ENCODE measurements at places on chromosomes 4 and X.

DNA sequence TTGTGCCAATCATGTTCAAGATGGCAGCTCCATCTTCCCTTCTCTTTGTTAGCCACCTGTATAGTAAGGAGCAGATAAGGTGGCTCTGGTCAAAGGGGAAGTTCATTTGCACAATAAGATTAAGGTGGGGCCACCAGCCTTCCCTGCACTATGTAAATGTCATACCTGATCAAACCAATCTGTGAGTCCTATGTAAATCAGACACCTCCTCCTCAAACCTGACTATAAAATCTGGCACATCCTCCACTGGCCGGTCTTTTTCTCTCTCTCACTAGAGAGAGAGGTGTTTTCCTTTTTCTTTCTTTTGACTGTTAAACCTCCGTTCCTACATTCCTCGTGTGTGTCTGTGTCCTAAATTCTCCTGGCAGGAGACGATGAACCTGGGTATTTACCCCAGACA is 572.5 kb upstream of the AADAT start:
- DNase-seq: no peak

- no peak for DNase-seq
These were observed 811 bp downstream of the SRD5A3 start for GRCh38 chr4:55346851-55347255.

DNA sequence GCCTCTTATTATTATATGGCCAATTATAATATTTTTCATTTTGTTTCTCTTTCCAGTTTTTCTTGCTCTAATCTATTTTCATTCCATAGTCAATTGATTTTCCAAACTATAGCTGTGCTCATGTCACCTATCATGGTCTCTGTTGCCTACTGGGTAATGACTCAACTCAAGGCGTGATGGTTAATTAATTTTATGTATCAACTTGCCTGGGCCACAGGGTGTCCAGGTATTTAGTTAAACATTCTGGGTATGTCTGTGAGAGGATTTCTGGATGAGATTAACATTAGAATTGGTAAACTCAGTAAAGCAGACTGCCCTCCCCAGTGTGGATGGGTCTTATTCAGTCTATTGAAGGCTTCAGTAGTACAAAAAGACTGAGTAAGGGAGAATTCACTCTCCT is 9.9 kb downstream of the FHIP1A start:
- DNase-seq: no peak

- no peak for DNase-seq
These were observed 1.7 kb downstream of the PDGFRA start for GRCh38 chr4:54230484-54231418.

DNA sequence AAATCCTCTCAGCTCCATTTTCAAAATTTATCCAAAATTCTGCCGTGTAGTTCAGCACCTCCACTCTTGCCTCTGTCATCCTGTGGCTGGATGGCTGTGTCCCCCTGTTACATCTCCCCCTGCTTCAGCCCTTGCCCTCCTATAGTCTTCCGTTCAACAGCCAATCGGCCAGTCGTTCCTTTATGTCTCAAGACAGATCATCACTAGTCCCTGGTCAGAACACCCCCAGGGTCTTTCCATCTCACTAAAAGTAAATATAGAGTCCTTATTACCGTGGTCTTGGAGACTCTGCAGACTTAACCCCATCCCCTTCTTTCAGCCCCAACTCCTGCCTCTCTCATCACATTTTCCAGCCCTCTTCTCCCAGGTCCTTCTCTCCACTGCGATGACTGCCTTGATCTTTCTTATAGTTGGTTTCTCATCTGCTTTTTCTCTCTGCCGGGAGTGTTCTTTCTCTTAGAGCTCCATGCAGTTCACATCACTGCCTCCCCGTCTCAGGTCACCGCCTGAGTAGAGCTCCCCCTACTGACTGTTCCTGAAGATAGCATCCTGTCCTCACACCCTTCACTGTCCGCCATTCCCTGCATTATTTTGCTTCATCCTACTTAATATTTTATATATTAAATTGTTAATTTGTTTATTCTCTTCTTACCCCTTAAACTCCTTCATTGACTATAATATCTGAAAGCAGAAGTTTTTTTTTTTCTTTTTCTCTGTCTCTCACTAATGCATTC is 736.9 kb upstream of the MAGEB2 start:
- no peak for DNase-seq

DNA sequence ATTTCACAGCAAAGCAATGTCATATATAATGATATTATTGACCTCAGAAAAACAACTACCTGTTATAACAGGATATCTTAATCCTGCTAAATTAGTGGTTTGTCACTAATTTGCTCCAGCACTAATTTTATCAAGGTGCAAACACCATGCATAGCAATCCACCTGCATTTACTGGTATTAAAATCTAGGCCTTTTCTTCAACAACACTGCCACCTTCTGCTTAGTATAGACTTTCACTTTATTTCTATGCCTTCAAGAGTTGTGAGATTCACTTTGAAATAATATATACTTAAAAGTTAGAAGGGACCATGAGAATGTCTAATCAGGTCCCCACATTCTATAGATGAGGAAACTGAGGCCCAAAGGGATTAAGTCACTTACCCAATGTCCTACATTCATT is 82.1 kb upstream of the IQCM start:
- DNase-seq: no peak

All from activated CD4-positive, CD25-positive, alpha-beta regulatory T cell (primary cell).